Stimulated activated CD4-positive, alpha-beta T cell treated with anti-CD3 and anti-CD28 coated beads, Interleukin-1b, Interleukin-23, amount 100 ng/mL, for 24 hours (primary cell): ENCODE measurements at places on chromosomes 2 and 18.
A peak's percentile ranks its signal among the peaks of the same experiment; 100 is the strongest.

- DNase-seq, result peak; percentile 4
Measured at GRCh38 chr18:6414118-6414722, 491 bp downstream of the L3MBTL4 start.

GRCh38 chr2:172107690-172108586 is 5.2 kb upstream of the DLX2 start:
- DNase-seq, result no peak

DNA sequence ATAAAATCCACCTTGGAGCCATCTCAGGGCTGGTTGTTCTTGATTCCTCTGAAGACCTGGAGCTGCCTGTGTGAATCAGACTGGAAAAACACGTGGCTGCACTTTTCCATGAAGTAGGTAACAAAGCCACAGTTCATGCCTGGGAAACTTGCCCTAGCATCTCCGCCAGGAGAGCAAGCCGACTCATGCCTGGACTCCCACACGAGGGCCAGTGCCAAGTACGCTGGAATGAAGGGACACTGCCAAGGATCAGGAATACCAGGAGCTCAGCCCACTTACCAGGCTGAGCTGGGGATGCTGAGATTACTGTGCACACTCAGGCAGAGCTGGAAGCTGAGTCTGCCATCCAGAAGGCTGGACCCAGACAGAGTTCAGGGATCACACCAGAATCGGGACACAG is 10.9 kb upstream of the FHL2 start:
- no peak for DNase-seq

DNA sequence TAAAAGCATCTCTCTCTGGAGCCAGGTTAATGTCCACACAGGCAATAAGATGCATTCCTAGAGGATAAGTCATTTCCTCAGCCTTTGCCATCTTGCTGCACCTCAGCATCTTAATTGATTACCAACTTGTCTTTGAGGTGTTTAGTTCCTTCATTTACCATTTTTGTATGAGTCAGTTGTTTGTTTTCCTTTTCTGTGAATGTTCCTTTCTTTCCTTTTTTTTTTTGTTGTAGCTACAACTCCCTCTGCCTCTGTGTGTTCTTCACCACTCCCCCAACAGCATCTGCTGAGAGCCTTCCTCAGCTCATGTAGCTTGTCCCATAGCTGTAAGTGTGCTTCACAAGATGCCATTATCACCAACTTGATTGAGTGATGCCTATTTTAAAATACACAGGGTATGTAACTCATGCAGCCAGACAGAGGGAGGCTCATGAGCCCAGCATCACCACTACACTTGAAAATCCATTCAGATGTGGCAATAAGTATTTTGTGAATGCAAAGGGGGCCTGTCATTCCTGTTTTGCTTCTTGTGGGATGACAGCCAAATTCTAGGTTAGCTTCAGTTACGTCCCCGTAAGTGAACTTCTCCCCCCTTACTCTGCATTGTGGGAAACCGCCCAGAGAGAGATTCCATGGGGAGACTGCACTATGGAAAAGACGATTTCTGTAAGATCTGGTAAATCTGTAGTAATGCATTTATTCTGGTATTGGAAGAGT is 315.9 kb upstream of the ZEB2 start:
- DNase-seq, result no peak

GRCh38 chr2:115183144-115183543 is 740.7 kb downstream of the DPP10 start:
- DNase-seq, result no peak

GRCh38 chr18:52288403-52289004 is 51.5 kb upstream of the DCC start:
- no peak for DNase-seq

DNA sequence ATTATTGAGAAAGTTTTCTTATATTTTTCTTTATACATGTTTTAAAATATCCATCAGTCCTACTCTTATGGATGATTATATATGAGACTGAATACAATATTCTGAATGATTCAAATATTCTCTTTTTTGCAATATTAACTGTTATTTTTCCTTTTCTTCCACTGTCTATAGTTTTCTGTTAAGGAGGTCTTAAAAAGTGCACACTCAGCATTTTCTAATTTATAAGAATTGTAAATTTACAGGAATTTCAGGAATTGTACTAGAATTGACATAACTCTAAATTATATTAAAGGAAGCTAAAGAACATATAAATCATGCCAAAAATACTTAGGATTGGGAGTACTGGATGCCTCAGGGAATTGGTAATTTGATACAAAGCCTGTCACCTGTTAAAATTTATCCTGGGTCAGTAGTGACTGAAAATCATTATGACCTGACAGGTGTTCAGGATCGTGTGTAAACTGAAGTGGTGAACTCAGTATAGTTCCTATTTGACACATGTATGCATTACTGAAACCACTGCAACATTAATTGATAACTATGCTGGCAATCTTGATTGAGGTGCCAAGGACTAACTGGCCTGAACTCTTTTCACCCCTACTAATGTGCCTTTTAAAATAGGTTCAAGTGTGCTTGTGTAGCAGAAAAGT is 30.4 kb downstream of the MSTN start:
- no peak for DNase-seq

- DNase-seq, result no peak
Measured at GRCh38 chr2:240898108-240898730, 2.3 kb upstream of the MAB21L4 start.

DNA sequence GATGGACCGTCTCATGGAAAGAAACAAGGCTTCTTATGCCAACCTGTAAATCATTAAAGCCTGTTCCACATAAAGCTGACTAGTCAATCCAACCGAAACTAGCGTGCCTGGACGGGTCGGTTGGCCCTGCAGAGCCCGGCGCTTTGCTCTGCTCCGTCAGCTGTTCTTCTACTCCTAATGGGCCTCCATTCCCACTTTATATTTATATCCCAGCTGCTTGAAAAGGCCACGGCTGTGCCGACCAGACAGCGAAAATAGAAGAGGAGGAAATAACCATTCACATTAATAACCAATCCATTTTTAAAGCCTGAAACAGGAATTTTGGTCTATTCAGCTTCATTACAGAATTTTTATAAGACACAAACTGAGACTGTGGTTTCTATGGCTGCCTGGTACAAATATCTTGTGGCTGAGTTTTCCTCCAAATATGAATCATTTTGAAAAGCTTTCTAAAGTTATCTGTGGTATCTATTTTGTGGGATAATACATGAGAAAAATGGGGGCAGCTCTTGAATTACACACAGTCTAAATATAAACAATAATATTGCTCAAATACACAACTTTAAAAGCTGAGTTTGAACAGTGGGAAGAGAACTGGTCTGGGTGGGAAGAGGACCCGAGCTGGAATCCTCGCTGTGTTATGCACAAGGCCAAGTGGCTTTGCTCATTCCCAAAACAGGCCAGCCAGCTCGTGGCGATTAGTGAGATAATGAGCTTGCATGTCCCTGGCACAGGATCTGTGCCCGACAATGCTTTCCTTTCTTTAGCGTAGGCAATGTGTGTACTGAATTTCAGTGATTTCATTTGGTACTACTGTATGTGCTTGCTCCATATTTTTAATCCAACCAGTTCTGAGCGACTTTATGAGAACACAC is 10.5 kb upstream of the FAM124B start:
- no peak for DNase-seq

DNA sequence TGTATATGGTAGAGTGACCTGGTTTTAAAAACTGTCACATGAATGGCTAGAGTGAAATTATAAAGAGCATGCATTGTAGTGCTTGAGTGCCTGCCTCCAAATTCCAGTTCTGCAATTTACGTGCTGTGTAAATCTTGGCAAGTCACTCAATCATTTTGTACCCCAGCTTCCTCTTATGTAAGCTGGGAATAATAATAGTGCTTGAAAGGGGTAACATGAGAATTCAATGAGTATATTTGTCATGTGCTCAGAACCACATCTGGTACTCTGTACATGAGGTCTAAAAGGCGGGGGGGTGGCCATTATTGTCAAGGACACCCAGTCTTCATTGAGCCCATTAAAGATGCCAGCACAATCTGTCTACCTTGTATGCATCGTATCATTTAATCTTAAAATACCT is 214.8 kb downstream of the MC4R start:
- DNase-seq, result no peak

DNA sequence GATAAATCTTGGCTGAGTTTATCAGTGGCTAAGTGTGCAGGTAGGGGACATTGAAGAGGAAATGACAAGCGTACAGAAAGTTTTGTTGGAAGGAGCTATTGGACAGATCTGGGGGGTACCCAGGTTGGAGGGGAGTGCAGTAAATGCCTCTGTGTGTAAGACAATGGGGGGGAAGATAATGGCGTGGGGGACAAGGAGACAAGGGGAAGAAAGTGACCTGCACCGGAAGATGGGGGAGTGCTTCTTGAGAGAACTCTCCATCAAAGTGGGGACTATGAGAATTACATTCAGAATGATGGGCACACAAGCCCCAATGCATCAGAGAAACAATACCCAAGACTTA is 190.0 kb downstream of the ALPK2 start:
- no peak for DNase-seq

GRCh38 chr2:235639428-235639773 is 145.6 kb downstream of the AGAP1 start:
- no peak for DNase-seq

DNA sequence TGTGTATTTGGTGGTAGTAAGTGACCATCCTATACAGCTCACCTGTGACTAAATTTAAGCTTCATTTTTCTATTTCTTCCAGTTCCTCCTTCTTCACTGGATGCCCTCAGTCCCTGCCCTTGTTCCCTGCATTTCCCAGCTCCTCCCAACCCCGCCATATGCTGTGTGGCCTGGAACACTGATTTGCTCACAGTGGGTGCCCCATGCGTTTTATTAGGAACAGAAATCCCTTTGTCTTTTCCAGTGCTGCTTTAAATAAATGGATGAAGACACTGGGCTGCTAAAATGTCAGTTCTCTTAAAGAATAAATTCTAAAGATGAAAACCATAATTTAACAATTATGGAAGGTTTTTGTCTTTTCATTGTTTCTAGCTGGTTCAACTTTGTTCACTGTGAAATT is 477.3 kb downstream of the DCDC2C start:
- no peak for DNase-seq

DNA sequence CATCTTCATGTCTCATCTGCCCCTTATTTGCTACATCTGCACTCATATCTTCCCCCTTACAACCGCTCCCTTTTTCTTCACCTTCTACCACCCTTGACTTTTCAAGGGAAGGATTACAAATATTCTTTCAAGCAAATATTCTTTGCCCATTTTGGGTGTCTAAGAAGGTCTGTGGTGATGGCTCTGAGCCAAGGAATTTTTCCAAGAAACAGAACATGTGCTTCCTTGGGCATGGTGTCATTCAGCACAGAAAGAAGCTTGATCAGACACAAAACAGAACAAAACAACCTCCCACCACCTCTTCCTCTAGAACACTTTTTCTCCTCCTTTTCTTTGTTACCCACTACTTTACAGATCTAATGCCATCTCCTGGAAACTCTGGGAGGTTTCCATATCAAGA is 313.7 kb downstream of the SATB2 start:
- no peak for DNase-seq

DNA sequence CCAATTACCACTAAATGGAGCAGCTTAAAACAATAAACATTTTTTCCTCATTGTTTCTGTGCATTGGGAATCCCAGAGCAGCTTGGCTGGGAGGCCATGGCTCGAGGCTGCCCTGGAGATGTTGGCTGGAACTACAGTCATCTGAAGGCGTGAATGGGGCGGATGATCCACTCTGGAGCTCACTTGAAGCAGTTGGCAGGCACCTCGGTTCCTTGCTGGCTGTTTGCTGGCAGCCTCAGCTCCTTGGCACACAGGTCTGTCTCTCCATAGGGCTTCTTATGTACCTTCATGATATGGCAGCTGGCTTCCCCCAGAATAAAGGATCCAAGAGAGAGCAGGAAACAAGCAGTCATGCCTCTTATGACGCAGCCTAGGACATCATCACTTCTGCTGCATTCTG is 227.0 kb upstream of the COPS8 start:
- no peak for DNase-seq

DNA sequence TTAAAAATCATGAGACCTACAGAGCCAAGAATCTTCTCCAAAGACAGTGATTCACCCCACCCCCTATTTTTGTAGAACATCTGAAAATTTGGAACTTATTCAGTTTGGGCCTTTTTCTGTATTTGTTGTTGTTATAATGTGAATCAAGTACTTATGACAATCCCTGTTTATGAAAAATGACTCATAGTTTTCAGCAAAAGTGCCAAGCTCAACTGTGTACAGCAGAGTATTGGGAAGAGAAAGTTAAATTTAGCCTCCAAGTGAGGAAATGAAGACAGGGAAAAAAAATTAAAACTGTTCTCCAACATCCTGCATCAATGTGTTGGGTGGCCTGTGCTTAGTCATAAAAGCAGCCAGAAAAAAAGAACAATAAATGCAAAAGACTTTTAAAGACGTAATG is 46.2 kb downstream of the LRATD1 start:
- no peak for DNase-seq

DNA sequence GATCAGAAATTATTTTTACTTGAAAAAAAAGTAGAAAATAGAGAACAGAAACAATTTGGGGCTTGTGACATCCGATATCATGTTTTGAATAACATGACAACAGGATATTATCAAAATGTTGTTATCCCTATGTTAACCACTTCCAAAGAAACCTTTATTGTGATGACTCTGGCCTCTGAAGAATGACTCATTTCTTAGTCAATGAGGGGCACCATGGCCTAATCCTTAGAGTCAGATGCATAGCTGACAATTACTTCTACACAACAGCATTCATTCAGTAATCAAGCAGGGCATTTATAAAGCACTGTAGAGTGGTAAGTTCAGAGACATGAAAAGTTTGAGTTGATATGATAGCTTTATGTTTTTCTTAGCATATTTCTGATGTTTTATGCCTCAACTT is 703.0 kb downstream of the RNF144A start:
- DNase-seq, result no peak

- no peak for DNase-seq
Measured at GRCh38 chr2:43328133-43328532, 101.7 kb upstream of the ZFP36L2 start.

DNA sequence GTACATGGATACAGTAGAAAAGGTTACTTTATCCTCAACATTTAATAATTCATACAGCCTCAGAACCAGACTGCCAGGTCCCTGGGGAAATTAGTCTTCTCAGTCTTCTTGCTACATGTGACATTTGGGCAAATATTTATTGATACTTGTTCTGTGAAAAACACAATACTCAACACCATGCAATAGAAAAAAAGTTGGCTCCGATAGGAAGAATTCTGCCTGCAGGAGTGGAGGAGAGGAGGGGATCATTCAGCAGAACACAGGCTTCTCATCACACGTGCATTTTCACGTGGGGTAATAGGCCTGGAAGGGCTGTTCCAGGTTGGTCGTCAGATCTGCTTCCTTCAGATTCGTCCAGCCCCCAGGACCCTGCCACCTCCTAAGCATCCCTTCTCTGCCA is 58.4 kb upstream of the ACKR3 start:
- no peak for DNase-seq
